Stimulated activated CD4-positive, alpha-beta T cell treated with anti-CD3 and anti-CD28 coated beads, Interleukin-2, amount 100 ng/mL, for 24 hours (primary cell): ENCODE measurements at places on chromosomes 16 and 17.
A peak's percentile ranks its signal among the peaks of the same experiment; 100 is the strongest.

DNA sequence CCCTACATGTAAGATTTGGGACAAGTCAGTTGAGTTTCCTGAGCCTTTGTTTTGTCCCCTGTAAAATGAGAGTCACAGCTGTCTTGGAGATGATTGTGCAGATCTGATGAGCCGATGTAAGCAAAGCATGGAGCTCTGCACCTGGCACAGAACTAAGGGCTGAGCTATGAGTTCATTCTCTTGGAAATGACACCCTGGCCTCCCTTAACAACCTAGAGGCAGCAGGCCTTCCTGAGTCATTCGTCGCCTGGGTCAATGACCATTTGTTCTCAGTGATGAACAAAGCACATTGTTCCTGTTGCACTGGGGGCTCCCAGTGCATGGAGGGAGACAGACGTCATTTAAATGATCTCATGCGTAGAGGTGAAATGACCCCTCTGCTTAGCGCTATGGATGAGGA lies 62.8 kb upstream of the GCSH start:
- no peak for DNase-seq

- DNase-seq = peak; percentile 47
Measured at GRCh38 chr17:47776330-47777197, 43.5 kb downstream of the TBX21 start.

DNA sequence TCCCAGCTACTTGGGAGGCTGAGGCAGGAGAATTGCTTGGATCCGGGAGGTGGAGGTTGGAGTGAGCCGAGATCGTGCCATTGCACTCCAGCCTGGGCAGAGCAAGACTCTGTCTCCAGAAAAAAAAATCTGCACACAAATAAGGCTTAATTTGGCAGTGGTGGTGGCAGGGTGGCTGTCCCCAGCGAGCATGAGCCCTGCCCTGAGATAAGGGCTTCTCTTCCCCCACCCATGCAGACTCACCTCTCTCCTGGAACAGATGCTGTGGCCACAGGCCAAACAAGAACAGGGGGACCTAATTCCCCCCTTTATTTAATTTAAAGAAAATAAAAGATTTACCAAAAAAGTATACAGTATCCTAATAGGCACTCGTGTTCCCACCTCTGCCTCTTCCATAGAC lies 157.2 kb downstream of the RAB11FIP4 start:
- no peak for DNase-seq

- DNase-seq = no peak
Measured at GRCh38 chr16:1398826-1399581, 15.5 kb downstream of the UNKL start.

DNA sequence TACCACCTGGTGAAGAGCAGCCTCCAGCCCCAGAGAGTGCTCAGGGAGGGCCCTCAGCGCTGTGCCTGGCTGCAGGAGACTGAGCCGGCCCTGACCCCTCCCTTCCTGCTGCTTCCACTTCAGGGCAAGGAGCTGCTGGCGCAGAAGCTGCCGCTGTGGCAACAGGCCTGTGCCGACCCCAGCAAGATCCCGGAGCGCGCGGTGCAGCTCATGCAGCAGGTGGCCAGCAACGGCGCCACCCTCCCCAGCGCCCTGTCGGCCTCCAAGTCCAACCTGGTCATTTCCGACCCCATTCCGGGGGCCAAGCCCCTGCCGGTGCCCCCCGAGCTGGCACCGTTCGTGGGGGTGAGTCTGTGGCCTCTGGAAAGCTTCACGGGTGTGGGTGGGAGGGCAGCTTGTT lies 61.9 kb upstream of the PVALEF start:
- no peak for DNase-seq

DNA sequence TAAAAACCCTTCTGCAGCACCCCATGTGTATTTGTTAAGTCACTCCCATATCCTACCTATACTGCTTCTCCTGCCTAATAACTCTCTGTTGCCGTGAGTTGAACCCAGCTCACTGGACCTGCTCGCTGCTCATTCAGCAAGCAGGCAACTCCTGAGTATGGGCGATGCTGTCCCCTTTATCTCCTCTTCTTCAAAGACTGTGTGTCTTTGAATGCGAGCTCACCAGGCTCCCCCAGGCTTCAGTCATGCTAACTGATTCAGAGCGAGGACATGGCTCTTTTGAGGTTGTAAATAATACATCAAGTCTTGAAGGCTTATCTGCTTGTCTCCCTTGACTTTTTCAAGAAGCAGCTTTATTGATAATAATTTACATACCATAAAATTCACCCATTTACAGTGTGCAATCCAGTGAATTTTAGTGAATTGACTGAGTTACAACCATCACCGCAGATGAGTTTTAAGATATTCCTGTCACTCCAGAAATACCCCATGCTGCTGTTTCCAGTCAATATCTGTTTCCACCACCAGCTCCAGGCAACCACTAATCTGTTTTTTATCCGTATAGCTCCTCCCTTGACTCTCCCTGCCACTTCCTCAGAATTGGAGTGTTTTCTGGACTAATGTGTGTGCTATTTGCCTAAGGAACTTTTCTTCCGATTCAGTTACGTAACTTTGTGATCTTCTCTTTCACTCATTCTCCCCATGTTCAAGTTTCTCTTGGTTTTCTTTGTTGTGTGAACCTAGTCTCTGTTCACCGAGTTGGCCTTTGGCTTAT lies 132.2 kb downstream of the SPECC1 start:
- DNase-seq = no peak

DNA sequence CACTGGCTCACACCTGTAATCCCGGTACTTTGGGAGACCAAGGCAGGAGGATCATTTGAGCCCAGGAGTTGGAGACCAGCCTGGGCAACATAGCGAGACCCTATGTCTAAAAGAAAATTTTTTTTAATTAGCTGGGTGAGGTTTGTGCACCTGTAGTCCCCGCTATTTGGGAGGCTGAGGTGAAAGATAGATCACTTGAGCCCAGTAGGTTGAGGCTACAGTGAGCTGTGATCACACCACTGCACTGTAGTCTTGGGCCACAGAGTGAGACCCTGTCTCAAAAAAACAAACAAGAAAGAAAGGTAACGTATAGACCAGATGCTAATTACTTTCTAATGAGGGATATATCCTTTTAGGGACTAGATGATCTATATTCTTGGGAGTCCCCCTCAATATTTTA lies 8.1 kb downstream of the NOL11 start:
- DNase-seq = no peak

- no peak for DNase-seq
Measured at GRCh38 chr17:79826204-79826680, 13.0 kb downstream of the CBX4 start.

GRCh38 chr16:2520784-2521531 lies 787 bp downstream of the AMDHD2 start:
- peak; percentile 47 for DNase-seq

GRCh38 chr17:57767561-57767960 lies 22.5 kb upstream of the CCDC182 start:
- DNase-seq = no peak

DNA sequence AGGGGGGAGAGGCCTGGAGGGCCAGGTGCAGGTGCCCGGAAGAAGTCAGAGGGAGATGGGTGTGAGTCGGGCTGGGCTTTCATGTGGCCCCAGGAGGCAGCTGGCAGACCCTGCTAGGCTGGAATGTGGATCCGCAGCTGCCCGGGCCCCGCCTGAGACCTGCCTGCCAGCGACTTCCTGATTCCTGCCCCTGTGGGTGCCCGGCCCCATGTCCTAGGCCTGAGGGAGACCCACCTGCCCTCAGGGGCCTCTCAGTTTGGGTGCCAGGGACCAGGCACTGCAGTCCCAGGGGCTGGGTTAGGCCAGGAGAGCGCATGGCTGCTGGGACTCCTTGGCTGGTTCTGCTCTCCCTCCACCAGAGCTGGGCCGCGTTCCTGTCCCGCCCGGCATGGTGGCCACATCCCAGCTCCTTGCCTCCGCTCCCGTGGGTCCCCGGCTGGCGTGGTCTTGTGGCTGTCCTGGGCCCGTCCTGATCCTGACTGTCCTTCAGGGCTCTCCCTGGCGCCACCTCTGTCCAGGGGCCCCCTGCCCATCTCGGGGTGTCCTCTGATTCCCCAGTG lies 22.1 kb upstream of the SPNS2 start:
- DNase-seq = no peak

GRCh38 chr17:82217530-82218204 lies 5.0 kb upstream of the CCDC57 start:
- no peak for DNase-seq

DNA sequence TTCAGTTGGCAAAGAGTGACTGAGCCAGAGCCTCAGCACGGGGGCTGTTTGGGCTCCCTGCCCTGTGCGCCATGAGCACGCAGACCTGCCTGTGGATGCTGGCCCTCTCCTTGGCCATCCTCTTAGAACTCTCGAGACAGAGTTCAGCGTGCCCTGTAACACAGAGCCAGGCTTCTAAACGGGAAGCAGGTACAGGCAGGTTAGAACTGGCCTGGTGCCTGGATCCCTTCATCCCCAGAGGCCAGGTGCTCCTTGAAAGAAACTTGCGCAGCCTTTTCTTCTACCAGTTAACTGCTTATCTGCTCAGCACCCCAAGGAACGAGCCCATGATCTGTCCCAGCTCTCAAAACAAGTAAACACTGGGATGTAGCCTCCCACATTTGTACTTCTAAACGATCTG lies 6.9 kb downstream of the CCNF start:
- no peak for DNase-seq

- no peak for DNase-seq
Measured at GRCh38 chr17:80995131-80995530, 3.5 kb downstream of the CHMP6 start.

DNA sequence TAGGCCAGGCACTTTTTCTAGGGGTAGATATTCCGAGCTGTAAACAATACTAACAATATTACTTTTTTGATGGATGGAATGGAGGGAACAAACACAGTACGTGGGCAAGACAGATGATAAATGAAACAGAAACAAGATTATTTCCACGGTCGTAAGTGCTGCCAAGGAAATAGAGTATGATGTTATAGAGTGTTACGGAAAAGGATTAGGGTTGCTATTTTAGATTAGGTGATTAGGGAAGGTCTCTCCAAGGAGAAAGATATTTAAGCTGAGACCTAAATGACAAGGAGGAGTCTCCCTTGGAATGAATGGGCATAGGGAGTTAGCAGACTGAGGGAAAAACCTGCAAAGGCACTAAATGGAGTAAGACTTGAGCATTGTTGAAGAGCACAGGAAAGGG lies 8.3 kb downstream of the ADPRM start:
- DNase-seq = no peak

- no peak for DNase-seq
Measured at GRCh38 chr17:40791787-40792436, 7.8 kb downstream of the KRT28 start.

DNA sequence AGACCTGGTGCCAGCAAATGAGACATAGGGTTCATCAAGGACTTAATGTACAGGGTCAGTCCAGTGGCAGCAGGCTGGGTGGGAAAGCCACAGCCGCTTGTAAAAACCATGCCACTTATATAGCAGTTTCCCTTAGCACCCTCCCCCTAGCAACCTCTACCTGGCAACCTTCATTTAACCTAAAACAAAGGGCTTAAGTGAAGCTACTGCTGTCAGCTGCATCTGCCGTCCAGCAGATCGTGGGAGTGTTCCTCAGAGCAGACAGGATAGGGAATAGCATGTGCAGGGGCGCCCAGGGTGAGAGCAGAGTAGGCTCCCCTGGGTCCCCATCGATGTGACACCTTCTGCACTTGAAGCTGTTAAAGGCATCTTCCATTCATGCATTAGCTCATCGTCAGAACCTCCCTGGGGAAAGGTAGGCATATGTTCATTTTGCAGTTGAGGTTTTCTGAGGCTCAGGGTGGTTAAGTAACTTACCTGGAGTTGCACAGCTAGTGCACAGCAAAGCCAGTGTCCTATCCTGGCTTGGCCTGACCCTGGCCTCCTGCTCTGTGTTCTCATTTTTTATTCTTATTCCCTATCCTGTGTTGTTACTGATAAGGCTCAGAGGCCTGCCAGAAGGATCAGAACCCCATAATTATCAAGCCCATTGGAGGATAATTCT lies 112.5 kb downstream of the SOCS1 start:
- DNase-seq = no peak

GRCh38 chr17:27492470-27492869 lies 36.2 kb downstream of the KSR1 start:
- no peak for DNase-seq

DNA sequence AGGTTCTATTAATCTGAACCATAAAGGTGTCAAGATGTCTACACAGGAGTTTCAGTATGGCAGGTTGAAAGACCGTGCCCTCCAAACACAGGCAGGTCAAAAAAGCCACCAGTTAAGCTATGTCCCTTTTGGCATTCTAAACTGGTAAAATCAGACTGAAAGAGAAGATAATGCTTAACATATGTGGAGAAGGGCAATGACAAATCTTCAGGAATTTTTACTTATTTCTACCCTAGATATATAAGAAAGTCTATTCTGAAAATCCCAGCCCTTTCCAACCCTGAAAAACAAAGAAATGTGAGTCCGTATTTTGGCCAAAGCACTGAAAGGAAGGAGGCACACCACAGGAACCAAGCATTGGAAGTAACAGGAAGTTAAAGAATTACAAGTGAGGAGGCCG lies 16.5 kb downstream of the AP1G1 start:
- no peak for DNase-seq

DNA sequence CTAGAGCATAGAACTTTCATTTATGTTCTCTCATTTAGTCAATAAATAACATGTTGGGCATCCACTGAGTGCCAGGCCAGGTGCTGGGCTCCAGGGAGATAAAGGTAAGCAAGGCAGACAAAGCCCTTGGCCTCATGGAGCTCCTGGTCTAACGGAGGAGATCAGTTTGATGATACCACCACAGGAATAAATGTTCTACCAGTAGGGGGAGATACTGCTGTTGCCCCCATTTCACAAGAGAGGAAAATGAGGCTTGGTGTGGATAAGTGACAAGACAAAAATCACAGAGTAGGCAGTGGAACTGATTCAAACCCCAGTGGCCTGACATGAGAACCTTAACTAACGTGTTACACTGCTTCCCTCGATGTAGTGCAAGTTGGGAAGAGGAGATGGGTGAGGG lies 80.4 kb upstream of the ERCC4 start:
- no peak for DNase-seq

GRCh38 chr16:69315486-69316311 lies 4.5 kb downstream of the VPS4A start:
- no peak for DNase-seq

- no peak for DNase-seq
Measured at GRCh38 chr16:87132361-87133014, 184.7 kb downstream of the C16orf95 start.

DNA sequence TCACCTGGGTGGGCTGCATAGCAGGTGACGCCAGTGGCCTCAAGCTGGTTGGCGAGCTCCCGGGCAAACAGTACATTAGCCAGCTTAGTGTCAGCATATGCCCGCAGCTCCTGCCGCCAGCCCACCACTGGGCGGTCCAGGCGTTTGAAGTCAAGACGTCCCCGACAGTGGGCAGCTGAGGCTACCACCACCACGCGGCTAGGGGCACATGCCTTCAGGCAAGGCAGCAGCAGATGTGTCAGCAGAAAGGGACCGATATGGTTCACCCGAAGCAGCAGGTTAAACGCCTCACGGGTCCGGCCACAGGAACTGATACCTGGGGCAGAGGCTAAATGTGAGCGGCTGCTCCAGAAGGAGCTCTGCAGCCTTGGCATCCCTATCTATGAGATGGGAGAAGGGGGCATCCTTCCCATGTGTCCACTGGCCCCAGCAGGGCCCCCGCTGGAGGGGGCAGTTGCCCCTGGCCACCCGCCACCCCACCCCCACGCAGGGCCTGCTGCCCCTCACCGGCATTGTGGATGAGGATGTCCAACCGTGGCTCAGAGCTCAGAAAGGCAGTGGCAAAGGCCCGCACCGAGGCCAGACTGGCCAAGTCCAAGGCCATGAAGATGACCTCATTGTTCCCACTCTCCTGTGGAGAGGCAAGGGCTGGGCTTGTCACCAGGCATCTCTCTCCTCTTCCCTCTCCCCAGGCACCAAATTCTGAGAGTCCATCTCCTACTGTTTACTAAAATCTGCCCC lies 1.7 kb downstream of the DHRS13 start:
- DNase-seq = no peak
